ENCODE measurements at places on chromosomes 13 and 19. TPM values are rescaled to one million over a fixed set of nuclear protein-coding genes. Genes with fewer than 3 reads are reported as not detected.

The B3GNT3 gene
- polyA plus RNA-seq = not detected

The PRR19 gene
- polyA plus RNA-seq = 1.6 TPM

- DNase-seq = no peak
These were observed 32.5 kb upstream of the C1QTNF9 start for GRCh38 chr13:24276861-24277260.

The KL gene
- not detected for polyA plus RNA-seq

- no peak for DNase-seq
These were observed 264.7 kb downstream of the DACH1 start for GRCh38 chr13:71602344-71602743.

DNA sequence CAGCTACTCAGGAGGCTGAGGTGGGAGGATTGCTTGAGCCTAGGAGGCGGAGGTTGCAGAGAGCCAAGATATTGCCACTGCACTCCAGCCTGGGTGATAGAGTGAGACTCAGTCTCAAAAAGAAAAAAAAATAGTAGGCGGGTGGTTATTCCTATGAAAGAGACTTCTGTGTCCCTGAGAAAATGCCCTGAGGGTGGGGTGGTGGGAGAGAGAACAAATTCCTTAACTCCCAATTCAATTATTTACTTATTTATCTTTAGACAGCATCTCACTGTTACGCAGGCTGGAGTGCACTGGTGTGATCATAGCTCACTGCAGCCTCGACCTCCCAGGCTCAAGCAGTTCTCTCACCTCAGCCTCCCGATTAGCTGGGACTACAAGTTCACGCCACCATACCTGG is 10.3 kb upstream of the EEF2 start:
- DNase-seq = no peak

GRCh38 chr19:10078329-10078728 is 7.8 kb upstream of the SHFL start:
- no peak for DNase-seq

DNA sequence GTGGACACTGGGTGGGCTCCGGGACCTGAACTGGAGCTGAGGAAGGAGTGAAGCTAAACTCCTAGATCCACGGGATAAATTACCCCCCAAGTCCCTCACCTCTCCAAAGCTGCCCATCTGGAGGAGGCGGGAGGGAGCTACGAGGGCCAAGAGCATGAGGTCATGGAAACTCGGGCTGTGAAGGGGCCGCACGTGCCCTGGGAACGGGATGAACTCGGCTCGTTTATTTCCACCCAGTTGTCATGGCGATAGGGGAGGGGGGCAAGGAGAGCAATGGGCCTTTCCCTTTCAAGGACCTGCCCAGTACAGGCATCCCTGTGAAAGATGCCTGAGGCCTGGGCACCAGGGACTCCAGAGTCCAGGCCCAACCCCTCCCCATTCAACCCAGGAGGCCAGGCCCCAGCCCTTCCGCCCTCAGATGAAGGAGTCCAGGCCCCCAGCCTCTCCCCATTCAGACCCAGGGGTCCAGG is 3.8 kb downstream of the PPP1R12C start:
- peak; percentile 92 for DNase-seq

DNA sequence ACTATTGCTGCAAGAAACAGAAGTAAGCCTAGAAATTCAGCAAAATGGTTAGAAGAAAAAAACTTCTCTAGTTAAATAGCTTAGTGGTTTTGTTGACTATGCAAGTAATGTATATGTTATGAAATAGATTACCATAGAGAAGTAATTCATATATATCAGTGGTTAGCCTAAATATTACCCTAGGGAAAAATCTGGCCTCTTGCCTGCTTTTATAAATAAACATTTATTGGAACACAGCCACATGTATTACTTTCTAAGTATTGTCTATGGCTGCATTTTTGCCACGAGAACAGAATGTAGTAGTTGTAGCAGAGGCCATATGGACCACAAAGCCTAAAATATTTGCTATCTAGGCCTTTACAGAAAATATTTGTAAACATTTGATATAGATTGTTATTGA is 1471.7 kb upstream of the PRR20A start:
- DNase-seq = no peak

The ADGRE2 gene
- polyA plus RNA-seq = not detected

DNA sequence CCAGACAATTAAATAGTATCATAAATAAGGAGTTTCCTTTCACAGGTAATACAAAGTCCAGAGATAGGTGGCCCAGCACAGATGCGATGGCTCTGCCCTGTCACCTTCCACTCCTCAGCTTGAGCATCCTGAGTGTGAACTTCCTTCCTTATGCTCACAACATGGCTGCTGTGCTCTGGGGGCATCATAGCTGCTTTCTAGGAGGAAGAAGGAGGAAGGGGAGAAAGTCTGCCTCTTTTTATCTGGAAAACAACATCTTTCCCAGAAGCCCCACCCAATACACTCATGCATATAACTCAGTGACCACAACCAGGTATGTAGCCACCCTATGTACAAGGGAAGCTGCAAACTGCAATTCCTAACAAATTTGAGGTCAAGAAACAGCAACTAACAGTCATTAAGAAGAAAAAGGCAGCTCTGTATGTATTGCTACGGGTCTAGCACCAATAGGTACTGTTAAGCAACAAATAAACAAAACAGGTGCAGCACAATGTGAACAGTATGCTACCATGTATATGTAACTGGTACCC is 201.2 kb upstream of the UBL3 start:
- no peak for DNase-seq

DNA sequence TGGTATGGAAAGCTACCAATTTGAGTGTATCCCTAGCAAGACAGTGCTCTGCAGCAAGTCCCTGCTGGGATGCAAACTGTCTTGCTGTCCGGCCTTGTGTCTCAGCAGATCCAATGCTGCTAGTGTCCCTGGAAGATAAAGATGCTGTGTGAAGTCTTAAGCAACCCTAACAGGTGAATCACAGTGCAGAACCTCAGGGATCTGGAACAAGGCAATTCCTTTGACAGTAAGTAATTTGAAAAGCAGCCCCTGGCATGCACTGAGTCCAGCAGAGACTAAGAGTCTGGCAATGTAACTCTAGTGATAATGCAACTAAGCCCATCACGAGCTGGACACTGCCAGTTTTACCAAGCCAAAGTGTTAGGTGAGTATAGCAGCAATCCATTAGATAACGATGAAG is 1.7 kb upstream of the UCHL3 start:
- DNase-seq = peak; percentile 51

GRCh38 chr13:49893591-49893990 is 42.5 kb downstream of the SPRYD7 start:
- DNase-seq = no peak

DNA sequence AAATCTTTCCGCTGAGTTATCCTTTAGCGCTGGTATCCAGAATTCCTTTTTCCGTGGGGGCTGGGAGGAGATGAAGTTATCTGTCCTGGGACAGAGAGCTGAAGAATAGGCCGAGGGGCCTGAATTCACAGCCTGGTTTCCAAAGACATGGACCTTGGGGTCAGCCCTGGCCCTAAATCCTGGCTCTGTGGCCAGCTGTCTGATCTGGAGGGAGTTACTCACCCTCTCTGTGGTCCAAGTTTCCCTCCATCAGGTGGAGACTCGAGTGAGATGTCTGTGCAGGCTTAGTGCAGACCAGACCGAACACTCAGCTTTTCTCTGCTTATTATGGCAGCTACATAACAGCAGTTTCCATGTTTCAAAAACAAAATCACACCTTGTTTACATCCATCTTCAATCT is 59.6 kb downstream of the CDADC1 start:
- DNase-seq = no peak

- DNase-seq = no peak
These were observed 6.1 kb upstream of the NANOS3 start for GRCh38 chr19:13870873-13871272.

DNA sequence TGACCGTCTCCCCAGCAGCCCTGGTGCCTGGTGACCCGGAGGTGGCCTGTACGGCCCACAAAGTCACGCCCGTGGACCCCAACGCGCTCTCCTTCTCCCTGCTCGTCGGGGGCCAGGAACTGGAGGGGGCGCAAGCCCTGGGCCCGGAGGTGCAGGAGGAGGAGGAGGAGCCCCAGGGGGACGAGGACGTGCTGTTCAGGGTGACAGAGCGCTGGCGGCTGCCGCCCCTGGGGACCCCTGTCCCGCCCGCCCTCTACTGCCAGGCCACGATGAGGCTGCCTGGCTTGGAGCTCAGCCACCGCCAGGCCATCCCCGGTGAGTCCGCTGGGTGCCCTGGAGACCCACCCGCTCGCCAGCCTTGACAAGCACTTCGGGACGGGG is 2.2 kb downstream of the MADCAM1 start:
- no peak for DNase-seq

DNA sequence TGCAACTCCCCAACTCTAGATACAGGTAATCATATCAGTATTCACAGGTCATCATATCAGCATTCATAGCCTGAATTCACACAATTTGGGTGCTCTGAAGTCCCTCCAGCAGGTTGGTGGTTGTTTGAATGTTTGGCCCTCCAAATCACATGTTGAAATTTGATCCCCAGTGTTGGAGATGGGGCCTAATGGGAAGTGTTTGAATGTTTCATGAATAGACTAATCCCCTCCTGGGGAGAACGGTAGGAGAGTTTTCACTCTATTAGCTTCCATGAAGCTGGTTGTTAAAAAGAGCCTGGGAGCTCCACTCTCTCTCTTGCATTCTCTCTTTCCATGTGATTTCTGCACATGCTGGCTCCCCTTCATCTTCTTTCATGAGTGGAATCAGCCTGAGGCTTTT is 288.6 kb upstream of the PCDH9 start:
- no peak for DNase-seq

GRCh38 chr19:30171138-30171635 is 201.0 kb upstream of the ZNF536 start:
- DNase-seq = no peak

DNA sequence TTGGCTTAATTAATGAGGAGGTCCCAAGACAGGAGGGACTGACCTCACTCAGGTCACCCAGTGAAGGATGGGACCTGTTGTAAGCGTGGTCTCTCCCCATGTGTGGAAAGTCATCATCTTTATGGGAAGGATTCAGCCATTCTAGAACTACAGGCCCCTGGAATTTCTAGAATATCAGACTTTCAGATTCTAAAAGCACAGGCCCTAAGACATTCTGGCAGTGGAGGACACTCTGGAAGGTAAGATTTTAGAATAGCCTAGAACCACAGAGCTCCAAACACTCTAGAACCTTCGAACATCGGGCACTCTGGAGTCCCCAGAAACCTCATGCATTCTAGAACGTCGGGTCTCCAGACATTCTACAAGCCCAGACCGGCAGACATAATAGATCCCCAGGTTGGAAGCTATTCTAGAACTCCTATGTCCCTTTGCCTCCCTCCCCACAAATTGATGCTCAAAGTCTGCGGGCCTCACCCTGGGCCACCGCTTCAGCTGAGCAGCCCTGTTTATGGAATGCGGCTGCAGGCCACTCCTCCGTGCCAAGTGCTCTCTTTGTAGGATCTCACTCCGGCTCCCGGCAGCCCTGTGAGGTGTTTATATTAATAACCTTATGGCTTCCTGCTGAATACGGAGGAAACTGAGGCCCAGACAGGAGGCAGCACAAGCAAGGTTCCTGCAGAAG is 1.9 kb upstream of the KLK15 start:
- DNase-seq = no peak

GRCh38 chr13:27533155-27533643 is 82.8 kb upstream of the MTIF3 start:
- peak; percentile 59 for DNase-seq

GRCh38 chr13:40457929-40458719 is 208.3 kb downstream of the FOXO1 start:
- DNase-seq = no peak

The ZNF534 gene
- not detected for polyA plus RNA-seq

DNA sequence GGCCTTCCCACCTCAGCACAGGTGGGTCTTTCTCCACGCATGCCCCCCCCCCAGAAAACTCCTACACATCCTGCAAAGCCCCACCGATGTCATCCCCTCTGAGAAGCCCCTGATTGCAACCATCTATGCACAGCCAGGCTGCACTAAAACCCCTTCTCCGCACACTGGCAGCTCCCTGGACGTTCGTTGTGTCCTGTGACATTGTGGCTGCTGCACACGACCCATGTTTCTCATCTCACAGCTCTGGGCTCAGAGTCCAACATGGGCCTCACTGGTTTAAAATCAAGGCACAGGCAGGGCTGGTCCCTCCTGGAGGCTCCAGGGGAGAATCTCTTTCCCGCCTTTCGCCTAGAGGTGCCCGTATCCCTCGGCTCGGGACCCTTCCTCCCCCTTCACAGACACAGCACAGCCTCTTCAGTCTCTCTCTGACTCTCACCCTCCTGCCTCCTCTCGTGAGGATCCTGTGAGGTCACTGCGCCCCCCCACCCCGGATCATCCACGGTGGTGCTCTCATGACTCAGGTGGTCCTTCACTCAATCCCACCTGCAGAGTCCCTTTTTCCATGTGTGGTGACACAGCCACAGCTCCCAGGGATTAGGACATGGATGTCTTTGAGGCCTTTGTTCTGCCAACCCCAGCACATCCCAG is 71.2 kb downstream of the GADD45B start:
- DNase-seq = no peak

The FOXO1 gene
- 0.07 TPM for polyA plus RNA-seq

GRCh38 chr13:110297766-110298504 is 9.0 kb downstream of the COL4A1 start:
- DNase-seq = no peak

The LYPD5 gene
- 0.27 TPM for polyA plus RNA-seq

DNA sequence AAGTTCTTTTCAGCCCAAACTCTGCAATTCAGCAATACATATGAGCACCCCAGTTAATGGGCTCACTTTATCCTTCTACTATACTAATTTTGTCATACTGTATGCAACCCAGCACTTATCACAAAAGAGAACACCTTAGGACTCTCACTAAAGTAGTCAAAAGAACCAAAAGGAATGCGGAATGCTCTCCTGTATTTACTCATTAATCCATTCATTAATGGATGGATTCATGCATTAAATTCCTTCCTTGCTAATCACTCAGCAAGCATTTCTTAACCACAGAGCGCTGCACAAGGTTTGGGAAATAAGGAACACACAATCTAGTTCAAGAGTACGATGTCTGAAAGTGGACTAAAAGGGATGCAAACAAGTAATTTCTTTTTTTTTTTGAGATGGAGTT is 12.8 kb upstream of the DOCK9 start:
- DNase-seq = no peak

- DNase-seq = no peak
These were observed 111.5 kb downstream of the PTPRS start for GRCh38 chr19:5228932-5229777.

The LRRC63 gene
- not detected for polyA plus RNA-seq

GRCh38 chr19:35666251-35666913 is at the start of gene UPK1A:
TSS of gene UPK1A (plus strand) at chr19:35666517. CDS start at chr19:35666813, 296 bp downstream.
- DNase-seq = no peak

DNA sequence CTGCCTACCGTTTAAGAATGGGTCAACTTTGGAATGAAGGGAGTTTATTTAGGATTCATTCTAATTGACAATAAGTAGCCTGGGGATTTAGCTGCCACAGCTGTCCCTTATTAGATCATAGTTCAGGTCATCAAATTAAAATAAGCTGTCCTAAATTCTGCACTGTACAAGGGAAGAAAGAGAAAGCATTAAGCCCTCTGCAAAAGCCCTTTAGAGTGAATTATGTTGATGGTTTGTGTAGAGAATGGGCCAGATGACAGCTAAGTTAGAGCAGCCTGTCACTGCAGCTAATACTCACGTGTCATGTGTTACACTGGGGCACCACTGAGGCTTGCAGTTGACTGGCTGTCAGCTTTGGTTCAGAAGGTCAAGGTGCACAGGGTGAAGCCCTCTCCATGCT is 737.1 kb upstream of the SLC10A2 start:
- DNase-seq = no peak

The SMIM44 gene
- not detected for polyA plus RNA-seq
